Activated T-cell treated with anti-CD3 and anti-CD28 coated beads, Interleukin-2, amount 50 U/mL, for 72 hours (primary cell): ENCODE measurements at places on chromosomes 1 and 21. TPM values are rescaled to one million over a fixed set of nuclear protein-coding genes. Genes with fewer than 3 reads are reported as not detected.

Gene PKN2
- total RNA-seq: 28.1 TPM

DNA sequence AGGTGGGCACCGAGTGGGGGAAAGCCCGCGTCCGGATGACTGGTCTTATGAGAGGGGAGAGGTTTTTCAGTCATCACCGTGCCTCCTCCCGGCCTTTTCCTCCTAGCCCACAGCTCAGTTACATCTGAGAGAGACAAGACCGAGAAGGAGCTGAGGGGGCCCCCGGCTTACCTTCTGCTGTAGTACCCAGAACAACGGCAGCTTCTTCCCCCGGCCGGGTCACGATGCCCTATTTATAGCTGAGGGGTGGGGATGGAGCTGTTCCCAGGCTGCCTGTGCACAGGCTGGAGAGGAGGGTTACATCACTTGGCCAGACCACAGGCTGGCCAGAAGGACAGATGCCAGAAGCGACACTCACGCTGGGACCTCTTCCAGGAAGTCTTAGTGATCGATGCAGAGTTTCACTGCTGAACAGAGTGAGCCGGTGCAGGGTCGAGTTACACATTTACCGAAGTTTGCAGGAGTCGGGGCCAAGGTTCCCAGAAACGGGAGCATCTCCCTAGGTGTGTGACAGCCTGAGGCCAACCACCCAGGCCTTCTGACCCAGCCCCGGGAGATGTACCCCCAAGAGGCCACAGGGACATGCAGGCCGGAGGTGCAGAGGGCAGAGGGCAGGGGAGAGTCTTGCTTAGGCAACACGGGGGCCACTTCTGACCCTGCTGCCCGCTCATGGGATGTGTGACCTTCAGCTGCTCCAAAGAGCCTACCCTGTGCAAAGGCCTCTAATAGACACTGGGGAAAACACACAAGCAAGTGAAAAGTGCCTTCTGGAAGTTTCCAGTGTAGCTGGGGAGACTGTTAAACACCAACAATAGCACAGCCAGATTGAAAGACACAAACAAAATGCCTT, at the start of gene AGT:
AGT (minus strand) TSS at position 208 of the 850 bp plus-strand sequence. CDS start 3,299 bp downstream, outside the sequence.
- H3K4me1 ChIP-seq: no peaks in the 10 kb centered on the region
- no peak for DNase-seq
- H3K4me3 ChIP-seq: no peak within 1 kb of the TSS
- no peaks in the 10 kb centered on the region for H3K36me3 ChIP-seq
- peaks cover 11% of the 10 kb centered on the region for H3K27me3 ChIP-seq
- H3K27ac ChIP-seq: no peak within 1 kb of the TSS

GRCh38 chr1:164563721-164564360, 4.9 kb downstream of the PBX1 start:
- peaks cover 29% of the 10 kb centered on the region for H3K27me3 ChIP-seq
- H3K36me3 ChIP-seq: no peaks in the 10 kb centered on the region
- H3K27ac ChIP-seq: no peak overlapping the region
- peaks cover 11% of the 10 kb centered on the region for H3K4me1 ChIP-seq
- no peak overlapping the region for H3K4me3 ChIP-seq
- no peak for DNase-seq

- no peak overlapping the region for H3K27ac ChIP-seq
- H3K36me3 ChIP-seq: no peaks in the 10 kb centered on the region
- H3K27me3 ChIP-seq: peaks cover 7% of the 10 kb centered on the region
- no peak overlapping the region for H3K4me3 ChIP-seq
- DNase-seq: no peak
- H3K4me1 ChIP-seq: peaks cover 11% of the 10 kb centered on the region
Observed at GRCh38 chr1:200542162-200542561, 78.4 kb downstream of the KIF14 start.

DNA sequence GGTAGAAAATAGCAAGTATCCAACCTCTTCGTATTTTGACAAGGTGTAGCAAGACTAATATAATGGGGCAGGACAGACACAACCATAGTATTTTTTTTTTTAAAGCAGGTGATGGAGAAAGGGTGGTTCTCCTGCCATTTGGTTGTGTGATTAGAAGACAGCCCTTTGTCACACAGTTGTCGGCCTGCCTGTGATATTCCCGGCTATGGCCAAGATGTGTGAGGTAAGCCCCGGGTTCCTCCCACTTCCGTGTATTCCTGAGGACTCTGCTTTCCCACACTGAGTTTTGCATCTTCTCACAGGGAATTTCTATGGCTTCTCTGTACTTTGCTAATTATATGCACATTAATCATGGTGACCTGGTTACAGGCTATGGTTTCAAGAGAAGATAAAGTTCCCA, 35.9 kb downstream of the ZNF496 start:
- peaks cover 1% of the 10 kb centered on the region for H3K36me3 ChIP-seq
- DNase-seq: no peak
- H3K4me3 ChIP-seq: no peak overlapping the region
- H3K4me1 ChIP-seq: peaks cover 20% of the 10 kb centered on the region

Gene C1orf21
- 4.6 TPM for total RNA-seq

GRCh38 chr1:64996541-64997257, 30.4 kb upstream of the JAK1 start:
- no peak overlapping the region for H3K4me3 ChIP-seq
- H3K27ac ChIP-seq: no peak overlapping the region
- H3K36me3 ChIP-seq: peaks cover 9% of the 10 kb centered on the region

GRCh38 chr1:240667351-240667750, 55.4 kb upstream of the GREM2 start:
- no peaks in the 10 kb centered on the region for H3K27me3 ChIP-seq
- no peak overlapping the region for H3K4me3 ChIP-seq
- H3K36me3 ChIP-seq: peaks cover 3% of the 10 kb centered on the region
- H3K4me1 ChIP-seq: peaks cover 7% of the 10 kb centered on the region

GRCh38 chr1:192159781-192160180, 1.5 kb downstream of the RGS18 start:
- DNase-seq: no peak
- H3K36me3 ChIP-seq: no peaks in the 10 kb centered on the region
- no peaks in the 10 kb centered on the region for H3K4me1 ChIP-seq
- no peak overlapping the region for H3K4me3 ChIP-seq
- no peak overlapping the region for H3K27ac ChIP-seq

DNA sequence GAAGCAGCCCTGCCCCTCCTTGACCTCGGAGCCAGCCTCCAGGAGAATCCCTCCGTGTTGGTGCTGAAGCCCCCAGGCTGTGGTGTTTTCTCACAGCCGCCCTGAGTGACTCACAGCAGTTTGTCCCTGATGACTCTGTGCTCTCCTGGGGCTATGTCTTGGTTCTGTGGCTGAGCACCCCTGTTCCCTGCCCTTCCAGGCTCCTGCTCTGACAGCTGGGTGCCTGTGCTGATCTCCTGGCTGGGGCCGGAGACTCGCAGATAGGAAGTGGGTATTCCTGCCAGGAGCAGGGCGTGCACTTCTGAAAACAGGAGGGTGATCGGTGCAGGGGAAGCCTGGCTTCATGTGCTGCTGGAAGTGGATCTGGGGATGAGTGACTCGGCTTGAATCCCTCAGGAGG, 34.5 kb downstream of the POFUT2 start:
- H3K4me3 ChIP-seq: no peak overlapping the region
- peaks cover 10% of the 10 kb centered on the region for H3K27me3 ChIP-seq
- H3K4me1 ChIP-seq: peaks cover 20% of the 10 kb centered on the region
- no peak for DNase-seq
- H3K27ac ChIP-seq: no peak overlapping the region
- H3K36me3 ChIP-seq: no peaks in the 10 kb centered on the region

DNA sequence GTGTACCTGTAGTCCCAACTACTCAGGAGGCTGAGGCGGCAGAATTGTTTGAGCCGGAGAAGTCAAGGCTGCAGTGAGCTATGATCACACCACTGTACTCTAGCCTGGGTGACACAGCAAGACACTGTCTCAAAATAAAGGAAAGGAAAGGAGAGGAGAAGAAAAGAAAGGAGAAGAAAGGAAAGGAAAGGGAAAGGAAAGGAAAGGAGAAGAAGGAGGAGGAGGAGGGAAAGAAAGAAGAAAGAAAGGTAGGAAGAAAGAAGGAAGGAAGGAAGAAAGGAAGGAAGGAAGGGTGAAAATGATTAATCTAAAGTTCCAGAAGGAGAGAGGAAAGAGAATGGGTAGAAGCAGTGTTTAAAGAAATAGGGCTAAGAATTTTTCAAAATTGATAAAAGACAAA, 12.2 kb downstream of the SPOCD1 start:
- no peak overlapping the region for H3K4me3 ChIP-seq
- no peak for DNase-seq
- peaks cover 6% of the 10 kb centered on the region for H3K4me1 ChIP-seq
- H3K36me3 ChIP-seq: no peaks in the 10 kb centered on the region

Gene SAMSN1
- 65.4 TPM for total RNA-seq

DNA sequence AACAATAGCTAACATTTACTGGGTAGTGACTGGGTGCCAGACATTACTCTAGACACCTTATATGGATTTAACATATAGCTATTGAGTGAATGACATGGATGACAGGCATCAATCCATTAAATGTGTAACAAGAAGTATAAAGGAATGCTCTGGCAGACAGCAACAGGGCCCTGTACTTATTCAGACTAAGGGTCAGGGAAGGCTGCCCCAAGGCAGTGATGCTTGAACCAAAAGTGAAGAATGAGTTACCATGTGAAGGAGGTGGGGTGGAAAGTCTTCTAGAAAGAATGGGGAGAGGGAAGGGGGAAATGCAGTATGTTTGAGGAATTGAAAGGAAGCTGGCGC, 8.3 kb upstream of the PTPRF start:
- H3K4me1 ChIP-seq: no peaks in the 10 kb centered on the region
- no peaks in the 10 kb centered on the region for H3K36me3 ChIP-seq
- no peak overlapping the region for H3K27ac ChIP-seq
- no peak overlapping the region for H3K4me3 ChIP-seq

Gene CAMK2N1
- 1.2 TPM for total RNA-seq
